ENCODE measurements at places on chromosomes 12 and 14. TPM values are rescaled to one million over a fixed set of nuclear protein-coding genes. Genes with fewer than 3 reads are reported as not detected.

Gene KERA
- total RNA-seq = not detected

Gene EPYC
- total RNA-seq = not detected

Gene PYGL
- total RNA-seq = 70.4 TPM

Gene INHBC
- not detected for total RNA-seq

DNA sequence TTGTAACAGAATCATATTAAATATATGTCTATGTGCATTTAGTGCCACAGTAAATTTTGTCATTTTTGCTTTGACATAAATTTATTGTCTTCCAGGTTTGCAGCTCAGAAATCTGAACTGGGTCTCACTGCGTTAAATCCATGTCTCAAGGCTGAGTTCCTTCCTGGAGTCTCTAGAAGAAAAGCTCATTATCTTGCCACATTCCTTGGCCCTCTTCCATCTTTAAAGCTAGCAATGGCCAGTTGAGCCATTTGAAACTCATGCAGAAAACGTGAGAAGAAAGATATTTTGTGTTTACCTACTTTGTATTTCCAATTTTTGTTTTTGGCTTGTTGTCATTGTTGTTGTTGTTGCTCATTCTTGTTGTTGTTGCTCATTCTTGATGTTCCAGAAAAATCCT, 10.7 kb downstream of the PRH1 start:
- peak; percentile 35 for DNase-seq

DNA sequence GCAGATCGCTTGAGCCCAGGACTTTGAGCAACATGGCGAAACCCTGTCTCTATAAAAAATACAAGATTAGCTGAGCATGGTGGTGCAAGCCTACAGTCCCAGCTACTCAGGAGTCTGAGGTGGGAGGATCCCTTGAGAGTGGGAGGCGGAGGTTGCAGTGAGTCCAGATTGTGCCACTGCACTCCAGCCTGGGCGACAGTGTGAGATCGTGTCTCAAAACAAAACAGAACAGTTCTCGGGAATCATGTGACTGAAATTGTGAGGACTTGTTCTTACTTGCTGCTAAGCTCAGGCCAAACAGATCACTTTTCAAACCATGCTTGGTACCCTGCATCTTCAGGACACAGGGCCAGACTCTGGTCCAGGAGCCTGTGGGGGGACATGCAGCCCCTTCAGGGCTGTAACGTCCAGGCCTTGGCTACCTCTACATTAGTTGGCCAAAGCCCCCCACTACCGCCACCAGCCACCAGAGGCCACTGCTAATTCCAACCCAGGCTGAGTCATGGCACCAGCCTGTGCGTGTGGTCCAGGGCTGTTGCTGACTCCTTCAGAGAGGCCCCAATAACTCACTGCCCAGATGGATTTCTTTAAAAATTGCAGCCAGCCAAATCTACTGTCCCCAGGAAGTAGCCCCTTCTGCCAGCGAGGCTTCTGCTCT, 33.4 kb upstream of the SYNDIG1L start:
- DNase-seq = peak; percentile 69

DNA sequence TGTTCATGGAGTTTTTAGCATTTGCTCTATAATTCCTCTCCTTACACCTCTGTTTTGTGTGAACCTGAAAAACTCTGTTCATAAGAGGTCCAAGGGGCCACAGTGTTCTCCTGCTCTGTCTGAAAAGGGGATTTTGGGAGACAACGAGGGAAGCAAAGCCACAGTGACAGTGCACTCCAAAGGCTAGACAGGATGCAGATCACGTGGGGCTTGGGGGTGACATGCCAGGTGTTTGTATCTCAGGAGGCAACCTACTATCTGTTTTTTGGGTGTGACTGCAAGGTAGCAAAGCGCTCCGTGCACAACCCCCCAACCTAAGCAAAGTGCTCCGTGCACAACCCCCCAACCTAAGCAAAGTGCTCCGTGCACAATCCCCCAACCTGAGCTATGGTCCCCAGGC, 5.1 kb upstream of the CHD4 start:
- no peak for DNase-seq

GRCh38 chr12:26701604-26702215, 131.3 kb downstream of the ITPR2 start:
- peak; percentile 70 for DNase-seq

DNA sequence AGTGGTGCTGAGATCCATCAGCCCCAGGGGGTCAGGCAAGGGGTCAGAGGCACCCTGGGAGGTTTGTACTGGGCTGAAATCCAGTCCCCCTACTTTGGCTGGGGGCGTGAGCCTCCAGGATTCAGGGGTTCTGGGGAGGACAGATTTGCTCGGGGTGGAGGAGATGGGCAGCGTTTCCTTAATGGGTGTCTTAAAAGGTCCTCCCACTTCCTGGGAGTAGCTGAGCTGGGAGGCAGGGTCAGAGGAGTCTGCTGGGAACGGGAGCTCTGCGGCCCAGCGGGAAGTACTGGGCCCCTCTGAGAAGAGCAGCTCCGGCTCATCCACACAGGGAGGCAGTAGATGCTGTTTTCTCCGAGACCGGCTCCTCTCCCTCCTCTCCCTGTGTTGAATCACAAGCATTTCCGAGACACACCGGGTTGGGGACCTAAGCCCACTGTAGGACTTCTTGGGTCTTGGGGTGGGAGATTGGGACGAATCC, 2.1 kb upstream of the TEX52 start:
- no peak for DNase-seq

Data from IMR-90 (cell line).